ENCODE measurements at places on chromosomes 2 and 18.

DNA sequence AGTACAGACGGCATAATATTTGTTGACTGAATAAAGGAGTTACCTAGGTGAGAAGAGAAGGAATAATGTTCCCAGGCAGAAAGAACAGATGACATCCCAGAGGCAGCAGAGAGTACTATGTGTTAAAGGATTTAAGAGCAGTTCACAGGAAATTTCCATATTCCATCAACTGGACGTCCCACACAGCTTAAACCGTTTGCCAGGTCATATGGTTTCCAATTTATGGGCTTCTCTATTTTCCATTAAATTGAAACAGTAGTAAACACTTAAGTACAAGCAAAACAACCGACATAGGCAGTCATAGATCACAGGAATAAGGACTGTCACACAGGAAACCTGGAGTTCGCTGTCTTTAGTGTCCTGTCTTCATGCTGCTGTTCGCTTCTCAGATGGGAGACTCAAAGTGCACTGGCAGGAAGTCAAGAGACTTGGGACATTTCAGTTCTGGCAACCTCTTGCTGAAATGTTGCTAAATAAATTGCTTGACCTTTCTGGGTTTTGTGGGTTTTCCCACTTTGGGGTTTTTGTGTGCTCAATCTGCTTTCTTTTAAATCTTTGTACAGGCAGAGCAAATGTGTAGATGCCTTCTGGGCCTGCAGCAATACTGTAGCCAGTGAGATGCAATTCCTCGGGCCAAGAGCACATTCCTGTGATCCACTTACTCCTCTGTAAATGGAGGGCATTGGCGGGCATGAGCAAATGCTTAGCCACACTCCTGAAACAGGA is 5.8 kb upstream of the PIEZO2 start:
- DNase-seq: no peak

DNA sequence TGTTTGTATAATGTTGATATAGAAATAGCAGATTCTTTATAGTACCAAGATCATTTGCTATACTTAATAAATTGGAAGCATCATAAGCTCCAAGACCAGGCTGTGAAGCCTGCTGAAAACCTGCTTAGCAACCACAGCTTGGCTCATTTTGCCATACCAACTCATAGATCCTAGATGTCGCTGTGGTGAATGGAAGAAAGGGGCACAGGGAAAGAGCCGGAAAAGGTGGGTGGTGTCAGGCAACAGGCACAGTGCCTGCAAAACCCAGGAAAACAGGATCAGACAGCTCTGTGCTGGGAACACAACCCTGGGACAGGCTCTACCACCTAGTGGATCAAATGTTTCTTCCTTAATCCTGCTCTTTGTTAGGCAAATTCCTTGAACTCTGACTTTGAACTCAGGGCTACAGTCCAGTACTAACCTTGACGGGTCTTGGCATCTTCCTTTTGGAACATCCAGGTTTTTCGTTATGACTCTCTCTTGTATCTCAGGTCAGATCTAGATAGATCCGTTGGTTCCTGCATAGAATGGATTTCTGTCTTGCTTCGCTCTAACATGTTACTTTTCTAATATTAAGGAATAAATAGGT is 31.6 kb downstream of the TWSG1 start:
- DNase-seq: no peak

DNA sequence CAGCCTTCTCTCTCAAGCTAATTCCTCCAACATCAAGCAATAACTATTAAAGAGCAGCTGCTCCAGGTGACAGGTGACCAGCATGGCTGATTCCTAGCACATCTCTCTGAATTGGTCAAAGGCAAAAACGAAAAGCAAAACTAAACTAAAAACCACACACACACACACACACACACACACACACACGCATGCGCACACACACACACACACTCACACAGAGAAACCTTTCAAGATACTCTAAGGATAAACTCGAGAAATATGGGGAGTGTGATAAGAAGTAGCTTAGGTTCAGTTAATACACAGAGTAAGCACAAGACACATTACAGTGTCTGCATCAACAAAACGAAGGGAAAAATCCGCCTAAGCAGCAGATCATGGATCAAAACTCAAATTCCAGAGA is 74.5 kb upstream of the FZD7 start:
- no peak for DNase-seq

DNA sequence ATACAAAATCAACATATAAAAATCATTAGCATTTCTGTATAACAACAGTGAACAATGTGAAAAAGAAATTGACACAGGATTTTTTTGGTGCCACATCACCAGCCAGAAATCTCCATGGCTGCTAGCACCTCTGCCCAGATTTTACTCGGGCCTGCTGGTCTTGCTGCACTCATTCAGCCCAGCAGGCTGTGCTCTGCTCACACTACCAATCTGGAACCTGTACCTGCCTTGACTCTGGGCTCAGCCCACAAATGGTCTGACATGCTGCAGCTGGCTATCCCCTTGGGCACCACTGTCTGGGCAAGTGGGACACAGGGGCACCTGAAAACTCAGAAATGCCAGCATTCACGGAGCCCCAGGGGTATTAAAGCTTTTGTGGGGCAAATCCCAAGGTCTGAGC is 392.5 kb upstream of the NRXN1 start:
- no peak for DNase-seq

All from stimulated activated CD4-positive, alpha-beta T cell treated with anti-CD3 and anti-CD28 coated beads, Interleukin-2, amount 100 ng/mL, for 48 hours (primary cell).